Activated CD4-positive, alpha-beta T cell treated with anti-CD3 and anti-CD28 coated beads, Interleukin-2, amount 50 U/mL, for 48 hours (primary cell): ENCODE measurements at places on chromosomes 4 and X.
A peak's percentile ranks its signal among the peaks of the same experiment; 100 is the strongest.

GRCh38 chr4:140071806-140072205 is 82.2 kb downstream of the MAML3 start:
- peak; percentile 74 for DNase-seq

DNA sequence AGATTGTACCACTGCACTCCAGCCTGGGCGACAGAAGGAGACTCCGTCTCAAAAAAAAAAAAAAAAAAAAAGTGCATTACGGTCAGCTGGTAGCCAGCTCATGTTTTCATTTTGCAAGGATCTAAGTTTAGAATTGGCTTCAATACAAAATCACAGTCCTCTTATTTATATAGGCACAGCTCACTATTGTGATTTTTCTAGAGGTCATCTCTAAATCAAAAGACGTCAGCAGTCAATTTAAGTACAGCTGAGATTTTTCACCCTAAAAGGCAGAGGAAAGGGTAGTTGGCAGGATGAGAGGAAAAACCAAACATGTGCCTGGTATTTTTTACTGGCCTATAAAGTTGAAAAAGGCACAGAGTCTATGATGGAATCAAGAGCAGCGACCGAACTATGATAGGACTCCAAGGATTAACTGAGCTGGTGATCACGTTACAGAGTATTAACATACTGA is 30.8 kb downstream of the ASB5 start:
- no peak for DNase-seq

- peak; percentile 24 for DNase-seq
These were observed 55.5 kb upstream of the FBXW7 start for GRCh38 chr4:152591396-152591795.

GRCh38 chr4:173014113-173014558 is 154.5 kb upstream of the GALNT7 start:
- DNase-seq = no peak

GRCh38 chr4:87547016-87547708 is 18.0 kb upstream of the SPARCL1 start:
- DNase-seq = no peak

DNA sequence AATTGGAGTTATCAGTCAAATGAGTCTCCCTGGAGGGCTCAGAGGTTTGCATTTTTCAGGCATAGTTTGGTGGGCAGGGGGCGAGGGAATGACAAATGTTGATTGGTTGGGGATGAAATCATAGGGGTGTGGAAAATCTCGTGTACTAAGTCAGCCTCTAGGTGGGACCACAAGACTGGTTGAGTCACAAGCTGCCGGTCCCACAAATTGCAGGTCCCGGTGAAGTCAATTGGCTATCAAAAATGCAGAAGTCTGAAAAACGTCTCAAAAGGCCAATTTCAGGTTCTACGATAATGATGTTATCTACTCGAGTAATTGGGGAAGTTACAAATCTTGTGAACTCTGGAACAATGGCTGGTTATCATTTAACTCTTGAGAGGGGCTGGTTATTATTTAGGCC is 98.8 kb upstream of the DHX15 start:
- DNase-seq = no peak

GRCh38 chr4:126183206-126183605 is 868.5 kb downstream of the FAT4 start:
- DNase-seq = no peak

DNA sequence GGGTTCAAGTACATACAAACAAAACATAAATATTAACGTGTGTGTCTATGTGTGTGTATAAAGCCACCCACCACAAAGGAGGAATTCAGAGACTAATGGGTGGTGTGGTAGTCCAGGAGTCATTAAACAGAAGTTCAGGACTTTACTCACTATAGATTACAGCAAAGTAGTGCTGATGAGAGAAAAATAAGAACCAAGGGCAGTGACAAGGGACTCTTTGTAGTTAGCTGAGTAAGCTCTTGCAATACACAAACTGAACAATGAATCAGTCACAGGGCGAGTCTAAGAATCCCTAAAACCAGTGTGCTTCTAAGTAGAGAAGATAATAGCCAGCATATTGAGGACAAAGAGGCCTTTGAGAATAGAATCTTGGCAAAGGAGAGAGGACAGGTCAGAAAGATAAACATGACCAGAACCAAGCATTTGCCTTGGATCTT is 232.4 kb downstream of the PPP3CA start:
- no peak for DNase-seq

- DNase-seq = no peak
These were observed 240.5 kb downstream of the STIM2 start for GRCh38 chr4:27101126-27101525.

DNA sequence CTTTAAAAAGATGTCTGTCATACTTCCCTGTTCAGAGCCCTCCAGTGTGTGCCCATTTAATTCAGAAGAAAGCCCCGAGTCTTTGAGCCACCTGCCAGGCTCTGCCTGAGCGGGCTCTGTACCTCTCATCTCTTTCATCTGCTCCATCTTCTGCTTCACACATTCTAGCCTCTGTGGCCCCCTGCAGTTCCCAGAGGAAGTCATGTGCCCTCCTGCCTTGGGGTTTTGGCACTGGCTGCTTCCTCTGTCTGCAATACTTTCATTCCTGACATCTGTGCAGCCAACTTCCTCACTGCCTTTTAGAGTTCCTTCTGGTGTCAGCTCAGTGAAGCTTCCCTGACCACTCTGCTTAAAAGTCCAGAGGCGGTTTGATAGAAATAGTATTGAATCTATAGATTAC is 6.2 kb upstream of the STK32B start:
- DNase-seq = no peak

DNA sequence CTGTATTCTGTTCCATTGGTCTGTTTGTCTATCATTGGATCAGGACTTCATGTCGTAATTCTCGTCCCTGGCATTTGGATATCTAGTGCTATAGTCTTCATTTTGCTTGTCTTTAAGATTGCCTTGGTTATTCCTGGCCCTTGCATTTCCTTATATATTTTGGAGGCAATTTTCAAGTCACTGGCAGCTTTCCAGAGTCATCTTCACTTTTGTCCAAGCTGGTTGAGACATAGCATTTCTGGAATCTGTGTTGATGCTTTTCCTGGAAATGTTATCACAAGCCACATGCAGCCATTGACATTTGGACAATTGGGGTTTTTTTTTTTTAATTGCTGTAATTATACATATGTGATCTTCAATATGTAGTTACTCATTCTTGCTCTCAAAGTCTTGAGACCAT is 45.2 kb upstream of the HGFAC start:
- DNase-seq = no peak

DNA sequence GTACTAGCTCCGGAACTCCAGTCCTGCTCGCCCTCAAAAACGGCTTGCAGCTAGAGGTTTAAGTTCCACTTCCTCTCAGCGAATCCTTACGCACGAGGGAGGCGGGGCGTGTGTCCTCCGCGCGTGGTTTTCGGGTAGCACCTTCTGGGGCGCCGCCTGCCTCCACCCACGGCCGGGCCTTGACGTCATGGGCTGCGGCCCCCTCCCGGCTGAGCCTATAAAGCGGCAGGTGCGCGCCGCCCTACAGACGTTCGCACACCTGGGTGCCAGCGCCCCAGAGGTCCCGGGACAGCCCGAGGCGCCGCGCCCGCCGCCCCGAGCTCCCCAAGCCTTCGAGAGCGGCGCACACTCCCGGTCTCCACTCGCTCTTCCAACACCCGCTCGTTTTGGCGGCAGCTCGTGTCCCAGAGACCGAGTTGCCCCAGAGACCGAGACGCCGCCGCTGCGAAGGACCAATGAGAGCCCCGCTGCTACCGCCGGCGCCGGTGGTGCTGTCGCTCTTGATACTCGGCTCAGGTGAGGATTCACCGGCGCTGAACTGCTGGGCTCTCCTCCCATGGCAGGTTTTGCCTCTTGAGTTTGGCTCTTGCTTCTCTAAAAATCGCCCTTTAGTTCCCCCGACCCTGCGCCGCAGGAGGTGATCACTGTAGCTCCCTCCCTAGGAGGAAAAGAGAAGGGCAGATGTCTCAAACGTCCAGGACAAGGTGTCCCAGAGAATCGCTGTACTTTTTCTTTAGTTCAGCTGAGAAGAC is at the start of gene AREG:
TSS of gene AREG (plus strand) at position 246 of the 752 bp plus-strand sequence. CDS start at position 456, 210 bp downstream.
- peak; percentile 85 for DNase-seq

- no peak for DNase-seq
These were observed 93.5 kb upstream of the TRIM2 start for GRCh38 chr4:153110739-153111138.

- no peak for DNase-seq
These were observed 1485.3 kb upstream of the TENM3 start for GRCh38 chr4:180757927-180758326.

DNA sequence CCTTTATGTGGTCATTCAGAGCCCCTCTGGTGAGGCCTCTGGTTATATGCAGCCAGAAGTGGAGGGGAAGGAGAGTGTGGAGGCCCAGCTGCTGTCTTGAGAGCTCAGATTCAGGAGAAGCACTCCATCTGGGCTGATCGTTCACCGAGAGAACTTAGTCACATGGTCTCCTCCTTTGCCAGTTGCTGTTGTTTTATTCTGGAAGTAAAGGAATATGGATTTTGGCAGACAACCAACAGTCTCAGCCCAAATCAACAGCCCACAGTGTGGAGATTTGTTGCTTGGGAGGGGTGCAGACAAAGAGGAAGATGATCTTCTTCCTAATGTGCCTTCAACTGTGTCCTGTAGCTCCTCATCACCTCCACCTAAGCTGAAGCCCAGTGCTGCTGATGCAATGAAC is 355.4 kb downstream of the ANK2 start:
- no peak for DNase-seq

GRCh38 chr4:130329036-130329435 is 1233.1 kb downstream of the C4orf33 start:
- DNase-seq = no peak

DNA sequence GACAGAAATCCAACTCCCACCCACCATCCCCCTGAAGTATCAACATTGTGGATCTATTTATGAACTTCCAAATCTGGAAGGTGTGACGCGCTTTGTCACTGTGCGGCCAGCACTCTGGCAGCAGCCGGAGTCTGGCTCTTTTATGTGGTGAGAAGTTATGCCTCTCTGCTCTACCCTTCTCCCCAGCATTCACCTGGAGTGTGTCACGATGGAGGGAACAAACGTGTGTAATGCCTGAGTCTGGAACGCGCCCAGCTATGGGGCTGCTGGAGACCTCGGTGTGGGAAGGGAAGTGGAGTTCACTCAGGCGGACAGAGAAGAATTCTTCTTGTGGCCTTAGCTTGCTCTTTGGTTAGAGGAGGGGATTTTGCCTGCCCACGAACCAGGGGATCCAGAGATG is 222.1 kb upstream of the RPL34 start:
- no peak for DNase-seq

- DNase-seq = no peak
These were observed 29.0 kb upstream of the ERVMER34-1 start for GRCh38 chr4:52780206-52780605.

GRCh38 chr4:176034936-176035335 is 30.7 kb upstream of the WDR17 start:
- no peak for DNase-seq

GRCh38 chr4:39698424-39699009 is 581 bp downstream of the UBE2K start:
- DNase-seq = peak; percentile 48

DNA sequence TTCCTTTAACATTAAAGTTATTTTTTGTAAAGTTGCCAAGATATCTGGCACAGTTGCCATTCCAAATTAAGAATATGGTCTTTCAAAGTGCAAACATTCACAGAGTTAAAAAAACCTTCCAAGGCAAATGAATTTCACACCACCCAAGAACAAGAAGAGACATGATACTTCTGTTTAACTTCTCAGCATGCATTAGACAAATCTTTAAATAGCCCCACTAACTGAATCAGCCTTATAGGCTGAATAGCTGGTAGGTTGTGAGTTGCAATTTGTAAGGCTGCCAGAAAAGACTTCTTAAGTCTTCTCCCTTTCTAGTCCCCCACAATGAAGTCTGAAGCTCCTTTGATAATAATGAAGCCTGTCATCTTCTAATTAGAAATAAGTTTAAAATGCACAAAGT is 95.6 kb downstream of the MAPK10 start:
- no peak for DNase-seq

GRCh38 chr4:183599284-183599683 is 59.7 kb downstream of the RWDD4 start:
- no peak for DNase-seq

GRCh38 chr4:6917461-6918271 is 8.0 kb downstream of the TBC1D14 start:
- DNase-seq = peak; percentile 48

DNA sequence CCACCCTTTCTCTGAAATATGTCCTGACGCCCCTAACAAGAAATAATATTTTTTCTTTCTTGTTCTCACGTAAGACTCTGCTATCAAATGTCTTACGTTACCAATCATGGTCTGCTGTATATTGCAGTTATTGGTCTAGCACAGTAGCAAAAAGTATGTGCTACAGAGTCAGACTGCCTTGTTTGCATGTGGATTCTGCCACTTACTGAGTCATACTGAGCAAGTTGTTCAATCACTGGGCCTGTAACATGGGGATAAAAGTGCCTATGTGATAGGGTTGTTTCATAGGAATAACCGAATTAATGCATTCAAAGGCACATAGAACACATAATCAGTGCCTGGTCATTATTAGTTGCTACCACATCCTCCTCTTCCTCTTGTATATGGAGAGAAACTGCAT is 14.1 kb downstream of the RPGR start:
- no peak for DNase-seq

- DNase-seq = no peak
These were observed 459.6 kb downstream of the AFF2 start for GRCh38 chrX:148960060-148960459.

GRCh38 chrX:12975670-12975965 is 708 bp downstream of the TMSB4X start:
- no peak for DNase-seq

DNA sequence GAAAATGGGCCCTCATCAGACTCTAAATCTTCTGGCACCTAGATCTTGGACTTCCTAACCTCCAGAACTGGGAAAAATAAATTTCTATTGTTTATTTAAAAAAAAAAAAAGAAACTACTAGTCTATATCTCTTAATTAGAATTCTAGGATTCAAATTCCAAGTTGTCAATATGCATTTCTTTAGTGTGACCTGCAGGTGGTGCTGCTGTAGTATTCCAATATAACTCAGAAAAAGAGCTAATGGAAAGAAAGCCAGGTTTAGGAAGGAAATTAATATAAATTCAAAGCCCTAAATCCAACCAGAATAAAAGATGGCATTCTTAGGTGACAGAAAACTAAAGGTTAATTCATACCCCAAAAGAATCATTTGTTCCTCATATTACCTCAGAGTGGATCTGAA is 80.0 kb upstream of the NALF2 start:
- DNase-seq = no peak
